Neural progenitor cell (in vitro differentiated cells): ENCODE measurements at places on chromosomes 4 and X.
A peak's percentile ranks its signal among the peaks of the same experiment; 100 is the strongest.

DNA sequence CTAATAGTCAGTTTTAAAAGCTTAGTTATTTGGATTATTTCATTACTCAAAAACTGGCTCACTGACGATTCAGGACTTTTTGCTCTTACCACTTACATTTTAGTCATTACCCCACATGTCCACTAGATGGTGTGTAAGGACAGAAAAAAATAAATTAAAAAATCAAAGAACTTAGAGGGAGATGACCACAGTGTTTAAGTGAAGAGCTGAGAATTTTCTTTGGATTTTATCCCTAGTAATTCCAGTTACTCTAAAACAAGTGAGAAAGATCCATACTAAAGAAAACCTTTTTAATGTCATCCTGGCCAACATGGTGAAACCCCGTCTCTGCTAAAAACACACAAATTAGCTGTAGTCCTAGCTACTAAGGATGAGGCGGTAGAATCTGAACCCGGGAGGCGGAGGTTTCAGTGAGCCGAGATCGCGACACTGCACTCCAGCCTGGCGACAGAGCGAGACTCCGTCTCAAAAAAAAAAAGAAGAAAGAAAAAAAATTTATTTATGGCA, 26.4 kb upstream of the TMPRSS11B start:
- DNase-seq = peak; percentile 45

- DNase-seq = no peak
Observed at GRCh38 chrX:18855919-18856644, 127.8 kb downstream of the PHKA2 start.

DNA sequence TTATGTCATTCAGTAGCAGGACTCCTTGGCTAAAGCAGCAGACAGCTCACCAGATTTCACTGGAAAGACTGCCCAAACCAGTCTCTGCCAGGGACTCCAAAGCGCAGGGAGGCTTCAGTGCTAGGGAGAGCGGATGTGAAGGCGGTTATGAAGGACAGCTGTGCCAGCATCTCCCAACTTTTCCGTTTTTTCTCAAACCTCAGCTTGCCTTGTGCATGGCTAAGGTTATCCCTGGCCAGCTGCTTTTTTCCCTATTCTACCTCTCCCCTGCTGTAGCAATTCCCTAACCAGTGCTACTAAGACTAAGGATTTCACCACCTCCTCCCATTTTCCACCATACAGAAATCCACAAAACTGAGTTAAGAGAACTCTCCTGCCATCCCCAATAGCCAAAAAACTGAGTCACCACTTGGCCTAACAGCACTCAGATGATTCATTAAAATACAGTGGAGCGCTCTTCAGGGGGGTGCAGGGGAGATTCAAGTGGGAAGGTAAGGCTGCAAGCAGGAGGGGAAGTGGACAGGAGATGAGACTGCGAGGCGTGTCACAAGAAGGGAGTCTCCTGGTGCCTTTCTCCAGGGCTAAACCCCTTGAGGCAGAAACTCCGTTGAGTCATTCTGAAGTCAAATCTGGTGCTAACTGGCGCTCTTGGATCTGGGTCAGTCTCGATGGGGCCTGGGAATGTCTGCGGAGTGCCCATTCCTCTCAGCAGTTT, 90.7 kb downstream of the PALLD start:
- no peak for DNase-seq

DNA sequence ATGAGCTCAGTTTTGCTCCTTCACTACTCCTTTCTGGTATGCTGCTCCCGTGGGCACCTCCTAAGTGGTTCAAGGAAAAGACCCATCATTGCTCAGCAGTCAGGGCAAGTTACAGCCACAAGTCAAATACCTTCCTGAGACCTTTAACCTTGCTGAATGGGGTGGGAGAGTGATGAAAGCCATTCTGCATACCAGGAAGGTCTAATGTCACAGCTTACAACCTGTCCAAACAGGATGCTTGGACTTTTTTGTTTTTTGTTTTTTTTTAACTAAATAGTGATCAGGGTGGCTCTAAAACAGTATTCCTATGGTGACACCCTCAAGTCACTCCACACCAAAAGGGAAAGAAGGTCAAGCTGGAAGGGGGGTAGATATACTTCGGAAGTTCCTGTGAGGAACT, 93.1 kb downstream of the GPC3 start:
- DNase-seq = peak; percentile 45

- DNase-seq = no peak
Observed at GRCh38 chrX:148133105-148133725, 152.1 kb downstream of the FMR1NB start.

DNA sequence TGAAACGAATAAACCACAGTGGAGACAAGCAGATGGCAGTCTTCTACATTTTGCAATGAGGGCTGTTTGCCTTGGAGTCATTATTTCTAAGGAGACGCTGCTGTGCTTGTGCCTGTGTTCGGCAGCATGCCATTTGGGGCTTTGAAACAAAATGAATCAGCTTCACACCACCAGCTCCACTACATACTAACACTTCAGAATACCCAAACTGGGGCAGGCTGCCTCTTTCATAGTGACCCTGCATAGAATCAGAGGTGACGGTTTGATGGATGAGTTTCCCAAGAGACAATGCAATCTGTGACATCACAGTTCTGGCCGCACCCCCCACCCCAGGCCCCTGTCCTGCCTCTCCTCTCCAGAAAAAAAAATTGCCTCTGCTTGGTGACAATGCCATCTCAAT, 57.1 kb upstream of the MID1 start:
- DNase-seq = no peak

DNA sequence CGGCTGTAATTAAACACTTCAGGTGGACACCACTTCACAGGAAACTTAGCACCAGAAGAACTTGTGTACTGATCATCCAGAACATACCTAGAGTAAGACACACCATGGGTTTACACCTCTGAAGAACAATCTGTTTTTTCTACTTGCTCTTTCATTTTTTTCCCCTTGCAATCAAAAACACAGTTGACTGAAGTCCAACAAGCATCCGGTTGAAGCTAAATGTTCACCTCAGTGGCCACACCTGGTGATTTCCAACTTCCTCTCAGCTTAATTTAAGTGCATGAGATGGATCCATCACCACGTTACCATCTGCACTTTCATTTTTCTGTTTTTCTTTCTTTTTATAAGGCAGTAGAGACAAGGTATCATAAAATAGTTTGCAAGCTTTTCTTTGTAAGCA, 4.9 kb upstream of the TXK start:
- no peak for DNase-seq

DNA sequence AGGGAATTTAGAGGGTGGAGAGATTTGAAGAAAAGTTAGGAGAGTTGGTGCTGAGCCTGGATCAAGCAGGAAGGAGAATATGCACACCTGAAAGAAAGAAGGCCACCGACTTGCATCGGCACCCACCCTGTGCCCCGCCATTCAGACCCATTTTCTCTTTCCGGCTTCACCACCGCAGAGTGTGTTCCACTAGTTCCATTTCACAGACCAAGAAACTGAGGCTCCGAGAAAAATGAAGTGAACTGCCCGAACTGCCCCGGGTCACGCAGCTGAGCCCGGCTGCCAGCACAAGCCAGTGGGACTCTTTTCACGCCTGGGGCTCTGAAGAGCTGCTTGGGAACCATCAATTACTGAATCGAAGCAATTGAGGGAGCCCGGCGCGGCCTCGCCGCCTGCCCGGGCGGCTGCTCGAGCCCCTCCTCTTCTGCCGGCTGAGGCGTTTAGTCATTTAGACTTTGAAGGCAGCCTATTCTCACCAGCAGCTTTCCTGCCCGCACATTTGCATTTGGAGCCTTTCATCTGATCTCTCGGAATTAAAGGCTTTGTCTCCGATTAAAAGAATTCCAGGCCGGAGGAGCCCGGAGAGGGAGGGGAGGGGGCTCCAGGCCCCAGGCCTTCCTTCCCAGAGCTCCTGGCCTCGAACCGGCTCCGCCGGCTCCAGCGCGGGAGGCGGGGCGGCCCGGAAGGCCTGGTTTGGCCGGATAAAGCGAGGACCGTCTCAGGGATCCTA, 140.2 kb upstream of the PJA1 start:
- peak; percentile 89 for DNase-seq

- DNase-seq = no peak
Observed at GRCh38 chr4:74018771-74019170, 19.7 kb downstream of the CXCL3 start.

DNA sequence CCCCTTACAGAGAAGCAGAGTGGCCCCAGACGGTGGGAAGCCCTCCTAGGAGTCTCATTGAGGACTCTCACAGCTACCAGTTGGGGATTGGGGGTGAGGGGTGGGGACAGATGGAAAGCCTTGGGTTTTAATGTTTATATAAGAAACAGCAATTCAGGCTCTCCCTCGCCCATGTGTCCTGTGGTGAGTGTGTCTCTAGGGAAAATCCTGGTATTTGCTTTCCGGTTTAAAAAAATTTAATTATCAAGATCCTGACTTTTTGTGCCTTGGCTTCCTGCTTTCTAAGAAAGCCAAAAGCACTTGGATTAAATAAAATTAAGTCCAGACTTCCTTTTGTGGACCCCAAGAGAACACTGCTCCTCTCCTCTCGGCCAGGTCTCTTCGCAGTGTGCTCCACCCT, 93.8 kb downstream of the SOWAHB start:
- DNase-seq = no peak

GRCh38 chrX:55867181-55867651, 149.7 kb downstream of the RRAGB start:
- no peak for DNase-seq

DNA sequence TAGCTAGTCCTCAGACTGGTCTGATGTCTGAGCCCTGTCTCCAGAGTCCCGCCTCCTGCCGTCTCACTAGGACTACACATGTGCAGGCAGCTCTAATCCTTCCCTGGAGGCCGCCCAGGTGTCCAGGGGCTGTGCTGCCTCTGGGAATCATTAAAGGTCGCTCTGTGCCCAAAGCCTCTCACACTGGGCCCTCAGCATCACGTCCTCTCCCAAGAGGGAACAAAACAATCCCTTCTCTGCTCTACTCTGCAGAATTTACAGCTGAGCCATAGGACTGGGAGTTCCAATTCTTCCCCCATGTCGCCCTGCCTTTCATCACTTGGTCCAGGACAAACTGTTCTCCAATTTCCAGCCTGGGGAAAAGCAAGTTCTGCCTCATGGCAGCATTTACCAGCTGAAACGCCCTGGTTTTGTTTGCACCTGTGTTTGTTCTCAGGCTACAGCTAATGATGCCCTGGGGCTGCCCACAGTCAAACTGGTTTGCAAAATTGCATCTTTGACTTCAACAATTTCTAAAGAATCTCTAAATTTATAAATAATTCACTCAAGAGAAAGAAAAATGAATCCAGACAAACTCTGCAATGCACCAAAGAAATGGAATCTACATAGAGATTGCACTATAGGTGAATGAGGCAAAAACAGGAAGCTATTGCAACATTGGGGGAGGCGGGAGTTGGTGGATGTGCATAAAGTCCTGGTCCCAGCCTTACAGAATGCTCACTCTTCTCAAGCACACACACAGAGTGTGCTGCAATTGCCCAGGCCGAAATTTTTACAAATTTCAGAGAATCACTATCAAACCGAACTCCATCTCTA, 7.2 kb upstream of the MRFAP1 start:
- peak; percentile 47 for DNase-seq

DNA sequence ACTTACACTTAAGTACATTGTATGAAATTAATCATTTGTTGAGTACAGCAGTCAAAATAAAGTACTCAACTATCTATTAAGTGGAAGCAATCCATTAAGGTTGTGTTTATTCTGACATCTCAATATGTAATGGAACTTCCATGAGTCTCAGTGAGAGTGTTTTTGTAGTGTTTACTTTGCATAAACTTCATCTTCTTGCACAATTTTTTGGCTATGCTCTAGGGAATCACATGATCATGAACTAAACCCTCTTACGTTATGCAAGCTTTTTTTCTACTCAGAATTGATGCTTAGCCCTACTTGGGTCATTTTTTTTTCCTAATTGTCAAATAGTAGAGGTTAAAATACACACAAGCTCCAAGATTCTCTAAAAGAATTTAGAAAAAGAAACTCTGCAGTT, 21.1 kb upstream of the PIGA start:
- DNase-seq = no peak

GRCh38 chr4:131974730-131975129, 1174.4 kb upstream of the PCDH10 start:
- no peak for DNase-seq

GRCh38 chrX:1384658-1385252, 7.2 kb downstream of the SLC25A6 start:
- no peak for DNase-seq

- no peak for DNase-seq
Observed at GRCh38 chrX:48957477-48957826, at the start of gene OTUD5. Gene OTUD5, minus strand, starts transcription at chrX:48957607. Its CDS starts 37 bp downstream, at chrX:48957570.

DNA sequence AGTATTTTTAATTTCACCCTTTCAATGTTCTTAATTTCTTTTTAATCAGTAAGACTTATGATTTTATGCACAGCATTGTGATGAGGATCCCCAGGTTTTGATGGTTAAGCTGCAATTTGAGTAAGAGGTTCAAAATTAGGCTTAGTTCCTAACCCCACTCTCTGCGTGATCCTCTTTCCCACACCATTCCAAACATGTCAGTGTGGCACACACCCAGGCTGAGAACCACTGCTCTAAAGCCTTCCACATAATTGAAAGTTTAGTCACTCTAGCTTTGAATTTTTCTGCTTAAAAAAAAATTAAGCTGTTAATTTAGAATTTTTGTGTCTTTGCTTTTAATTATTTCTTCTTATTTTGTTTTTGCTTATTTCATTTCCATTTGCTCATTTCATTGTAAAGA, 68.8 kb upstream of the SLC7A11 start:
- no peak for DNase-seq
